ENCODE measurements at places on chromosomes 11 and 22.

- DNase-seq, result no peak
These were observed 4.7 kb upstream of the CASP5 start for GRCh38 chr11:105027678-105028077.

DNA sequence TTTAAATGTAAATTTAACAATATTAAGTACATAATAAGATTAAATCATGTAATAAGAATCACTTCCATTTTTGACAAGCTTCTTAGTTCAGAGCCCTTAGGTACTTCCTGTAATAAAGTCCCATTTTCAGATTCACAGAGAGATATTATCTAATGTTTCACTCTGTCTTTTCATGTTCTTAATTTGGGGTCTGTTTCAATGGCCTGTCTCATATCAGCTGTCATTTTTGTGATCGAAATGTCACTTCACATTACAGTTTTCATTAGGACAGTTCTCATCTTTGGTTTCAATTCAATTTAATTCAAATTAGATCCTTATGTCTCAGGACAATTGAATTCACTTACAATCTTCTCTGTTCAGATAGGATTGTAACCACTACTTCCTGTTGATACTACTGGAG, 22.6 kb upstream of the OLFML1 start:
- DNase-seq, result no peak

DNA sequence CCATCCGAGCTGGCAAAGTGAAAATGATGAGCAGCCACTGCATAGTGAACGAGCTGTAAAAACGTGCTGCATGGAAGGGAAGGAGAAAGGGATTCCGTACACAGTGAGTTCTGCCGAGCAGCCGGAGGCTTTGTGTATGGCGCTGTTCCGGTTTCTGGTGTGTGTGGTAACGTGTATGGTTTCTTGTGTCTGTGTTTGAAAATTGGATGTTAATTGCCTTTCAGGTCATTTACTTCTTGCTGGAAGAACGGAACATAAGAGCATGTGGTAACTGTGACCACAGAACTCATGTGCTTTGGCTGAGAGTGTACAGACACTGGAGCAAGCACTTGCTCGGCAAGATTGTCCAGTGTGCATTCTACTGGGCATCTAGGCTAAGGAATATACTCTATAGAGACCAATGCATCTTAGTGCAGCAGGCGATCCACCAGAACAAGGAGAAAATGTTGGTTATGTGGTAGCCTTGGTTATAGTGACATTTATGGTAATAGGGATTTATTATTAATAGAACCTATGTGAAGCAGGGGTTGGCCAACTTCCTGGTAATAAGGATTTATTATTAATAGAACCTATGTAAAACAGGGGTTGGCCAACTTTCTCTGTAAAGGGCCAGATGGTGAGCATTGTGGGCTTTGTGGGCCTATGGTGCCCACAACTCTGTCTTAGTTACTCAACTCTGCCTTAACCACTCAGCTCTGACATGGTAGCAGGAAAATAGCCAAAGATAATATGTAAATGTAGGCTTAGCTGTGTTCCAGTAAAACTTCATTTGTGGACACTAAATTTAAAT, 49.2 kb downstream of the GRAMD1B start:
- DNase-seq, result no peak

DNA sequence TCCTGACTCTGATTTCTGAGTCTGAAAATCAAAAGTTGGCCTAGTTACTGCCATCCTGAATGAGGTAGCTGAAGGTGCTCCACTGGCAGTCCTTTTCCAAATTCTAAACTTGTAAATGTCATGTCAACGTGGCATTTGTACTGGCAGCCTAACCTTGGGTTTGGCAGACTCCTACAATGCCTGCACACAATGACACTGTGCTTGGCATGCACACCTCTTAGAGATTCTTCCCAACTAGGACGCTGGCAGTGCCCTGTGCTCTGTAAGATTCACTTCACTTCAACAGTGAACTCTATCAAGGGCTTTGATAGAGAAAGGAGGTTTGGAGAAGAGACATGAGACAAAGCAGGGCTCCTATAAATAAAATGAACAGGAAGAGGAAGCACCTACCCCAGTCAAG, 21.9 kb upstream of the PPP2R1B start:
- no peak for DNase-seq

DNA sequence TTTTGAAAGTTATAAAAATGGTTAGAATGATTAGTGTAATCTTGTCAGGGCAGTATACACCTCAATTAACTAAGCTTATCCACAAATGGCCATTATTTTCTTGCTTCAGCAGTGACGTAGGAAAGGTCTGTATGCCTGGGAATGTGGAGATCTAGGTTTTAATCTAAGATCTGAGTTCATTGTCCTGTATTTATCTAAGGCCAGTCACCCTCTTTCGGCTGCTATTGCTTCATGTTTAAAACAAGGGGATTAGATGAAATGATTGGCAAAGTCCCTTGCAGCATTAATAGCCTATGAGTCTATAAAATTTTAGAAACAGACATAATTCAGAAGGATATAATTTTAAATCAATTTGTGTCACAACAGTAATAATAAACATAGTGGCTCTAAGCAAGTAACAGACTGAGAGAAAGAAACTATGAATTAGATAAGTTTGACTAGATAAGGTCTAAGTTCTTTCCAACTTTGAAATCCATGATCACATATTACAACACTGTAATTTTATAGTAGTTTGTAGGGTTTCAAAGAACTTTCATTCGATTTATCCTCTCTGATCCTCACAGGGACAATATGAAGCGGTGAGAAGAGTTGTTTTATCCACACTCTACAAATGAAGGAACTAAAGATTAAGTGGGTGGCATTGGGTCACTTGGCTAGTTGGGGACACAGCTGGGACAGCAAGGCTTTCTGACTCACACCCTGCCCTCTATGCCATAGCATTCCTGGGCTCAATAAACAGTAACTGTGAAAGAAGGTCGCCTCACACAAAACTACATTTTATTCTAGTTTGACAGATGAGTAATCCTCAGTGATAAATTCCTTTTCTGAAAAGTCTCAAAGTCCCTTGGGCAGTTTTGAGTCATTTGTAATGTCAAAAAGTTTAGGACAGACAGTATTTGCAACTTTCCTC, 60.6 kb upstream of the RDX start:
- peak; percentile 65 for DNase-seq

DNA sequence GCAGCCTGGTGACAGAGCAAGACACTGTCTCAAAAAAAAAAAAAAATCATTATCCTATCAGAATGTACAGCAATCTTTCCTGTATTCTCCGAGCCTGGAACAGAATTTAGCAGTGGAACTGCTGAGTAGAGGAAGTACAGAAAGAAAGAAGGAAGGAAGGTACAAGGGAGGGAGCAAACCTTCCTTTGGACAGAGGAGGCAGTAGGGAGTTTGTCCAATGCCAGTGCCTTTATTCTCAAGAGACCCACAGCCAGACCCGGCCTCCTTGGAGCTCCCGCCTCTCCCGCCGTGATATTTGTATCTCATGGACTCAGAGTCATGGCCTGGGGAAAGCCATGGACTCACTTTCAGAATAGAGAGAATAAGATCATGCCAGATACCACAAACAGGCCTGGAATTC, 37.7 kb upstream of the LRRC55 start:
- no peak for DNase-seq

DNA sequence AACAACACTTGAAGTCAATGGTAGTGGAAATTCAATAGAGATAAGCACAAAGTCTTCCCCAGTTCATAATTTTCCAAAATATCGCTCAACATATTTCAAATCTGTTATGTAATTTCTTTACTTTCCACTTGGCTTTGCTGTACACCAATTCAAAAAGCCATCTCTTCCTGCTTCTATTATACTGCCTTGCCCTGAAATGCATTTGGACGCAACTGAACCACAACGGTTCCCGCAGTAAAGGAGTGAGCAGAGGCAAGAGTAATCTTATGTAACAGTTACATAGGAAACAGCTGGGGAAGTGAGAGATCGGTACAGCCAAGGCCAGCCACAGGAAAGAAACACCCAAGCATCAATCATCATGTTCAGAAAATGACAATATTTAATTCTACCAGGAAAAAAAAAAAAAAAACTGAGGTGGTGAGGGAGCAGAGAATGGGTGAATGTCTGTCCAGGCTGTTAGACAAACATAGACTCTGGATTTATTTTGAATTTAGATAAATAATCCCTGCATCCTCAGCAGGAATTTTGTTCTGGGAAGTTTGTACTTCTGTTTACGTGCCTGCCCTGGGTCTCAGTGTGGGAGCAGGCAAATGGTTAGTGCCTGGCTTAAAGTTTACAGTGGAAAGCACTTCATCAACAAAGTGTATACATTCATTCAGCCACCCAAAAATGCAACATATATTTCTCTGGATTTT, 392.2 kb downstream of the ETS1 start:
- DNase-seq, result no peak

DNA sequence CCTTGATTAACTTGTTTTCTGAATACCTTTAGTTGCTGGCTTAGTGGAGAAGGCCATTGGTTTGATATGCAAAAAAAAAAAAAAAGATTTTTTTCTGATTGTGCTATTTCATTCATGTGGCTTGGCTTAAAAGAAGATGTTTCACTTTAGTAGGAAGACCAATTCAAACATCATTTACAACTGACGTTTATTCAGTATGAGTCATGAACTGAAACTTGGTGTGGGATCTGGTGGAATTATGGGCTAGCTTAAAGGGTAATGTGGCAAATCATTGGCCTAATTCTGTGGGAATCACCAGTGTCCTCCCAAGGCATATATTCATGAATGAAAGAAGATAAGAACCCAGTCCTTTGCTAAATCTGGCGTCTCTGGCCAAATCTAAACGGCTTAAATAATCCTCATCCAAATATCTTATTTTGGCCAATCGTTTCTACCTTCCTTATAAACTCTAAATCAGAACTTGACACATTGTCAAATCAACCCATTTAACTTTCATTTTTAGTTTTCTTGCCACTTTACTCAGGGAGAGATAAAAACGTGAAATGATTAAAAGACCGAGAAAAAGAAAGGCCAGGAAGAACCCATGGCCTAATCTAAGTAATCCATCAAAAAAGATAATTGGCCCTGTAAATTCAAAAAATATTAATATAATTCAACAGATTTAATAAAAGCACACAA, 77.0 kb downstream of the DDIAS start:
- peak; percentile 8 for DNase-seq

- no peak for DNase-seq
These were observed 77.9 kb downstream of the CWC15 start for GRCh38 chr11:94895451-94895850.

DNA sequence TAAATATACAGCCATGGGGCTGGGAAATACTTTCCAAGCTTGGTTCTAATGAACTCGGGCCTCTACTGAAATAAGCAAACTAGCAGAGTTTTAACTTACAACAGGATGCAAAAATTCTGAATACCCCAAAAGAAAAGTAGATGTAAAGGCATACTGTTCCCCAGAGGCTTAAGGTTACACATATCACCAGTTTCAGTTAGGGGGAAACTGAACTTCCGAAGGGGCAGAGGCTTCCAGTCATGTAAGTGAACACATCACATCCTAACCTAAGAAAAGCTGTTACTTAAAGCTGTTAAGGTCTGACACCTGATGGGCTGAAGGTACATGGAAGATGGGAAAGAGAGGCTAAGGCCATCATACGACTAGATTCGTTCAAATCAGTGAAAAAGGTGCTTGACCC, 2.3 kb downstream of the GAB2 start:
- no peak for DNase-seq

GRCh38 chr22:35150183-35151107, 84.5 kb downstream of the ISX start:
- peak; percentile 45 for DNase-seq

DNA sequence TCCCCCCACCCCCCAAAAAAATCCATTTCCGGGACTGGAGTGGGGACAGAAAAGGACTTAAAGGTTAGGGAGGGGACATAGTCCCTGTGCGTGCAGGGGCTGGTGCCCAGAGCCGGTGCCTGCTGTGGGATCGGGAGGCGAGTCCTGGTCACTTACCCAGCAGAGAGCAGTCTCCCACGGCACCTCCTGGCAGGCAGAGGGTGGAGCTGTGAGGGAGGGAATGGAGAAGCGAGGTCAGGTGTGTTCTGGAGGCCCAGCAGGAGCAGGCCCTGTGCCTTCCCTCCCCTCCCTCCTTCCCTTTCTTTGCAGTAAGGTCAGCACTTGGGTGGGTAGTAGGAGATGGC, 28.4 kb downstream of the SHANK3 start:
- DNase-seq, result no peak

DNA sequence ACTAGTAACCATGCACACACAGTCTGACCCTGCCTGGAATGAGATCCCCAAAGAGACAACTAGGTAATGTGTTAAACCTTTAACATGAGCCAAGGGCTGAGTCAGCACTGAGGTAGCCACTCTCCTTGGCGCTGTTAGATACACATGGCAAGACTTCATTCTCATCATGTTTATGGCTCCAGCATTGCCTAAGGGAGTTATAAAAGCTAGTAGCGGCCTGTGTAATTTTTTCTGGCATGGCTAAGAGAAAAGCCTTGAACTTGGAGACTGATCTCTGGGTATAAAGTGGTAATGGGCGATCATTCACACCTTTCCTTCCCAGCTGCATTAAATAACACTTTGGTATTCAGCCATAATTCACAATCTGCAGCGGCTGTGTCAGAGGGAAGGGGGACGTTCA, 779.7 kb upstream of the LRRC4C start:
- no peak for DNase-seq

GRCh38 chr11:12386309-12386708, 8.9 kb downstream of the PARVA start:
- no peak for DNase-seq

GRCh38 chr11:84719935-84720577, 907.1 kb downstream of the DLG2 start:
- DNase-seq, result no peak

- DNase-seq, result no peak
These were observed 108.2 kb downstream of the SIK3 start for GRCh38 chr11:116990061-116990473.

DNA sequence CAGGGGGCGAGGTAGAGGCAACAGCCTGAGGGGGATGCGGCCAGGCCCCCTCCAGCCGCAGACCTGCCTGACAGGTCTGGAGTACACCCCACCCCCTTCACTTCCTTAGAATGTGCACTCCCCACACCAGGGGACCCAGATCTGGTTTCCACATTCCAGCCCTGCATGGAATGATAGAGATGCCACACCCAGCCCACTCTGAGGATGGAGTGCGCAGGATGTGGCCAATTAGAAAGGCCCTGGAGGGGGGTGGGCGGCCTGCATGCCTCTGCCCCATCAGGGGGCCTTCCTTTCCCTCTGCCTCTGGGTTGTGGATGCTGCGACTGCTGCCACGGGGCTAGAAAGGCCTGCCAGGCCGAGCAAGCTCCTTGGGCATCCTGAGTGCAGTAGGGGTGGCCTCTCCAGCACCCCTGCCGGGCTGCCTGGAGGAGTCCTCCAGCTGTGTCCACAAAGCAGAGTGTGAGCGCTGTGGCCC, 28.2 kb upstream of the MGAT3 start:
- no peak for DNase-seq

DNA sequence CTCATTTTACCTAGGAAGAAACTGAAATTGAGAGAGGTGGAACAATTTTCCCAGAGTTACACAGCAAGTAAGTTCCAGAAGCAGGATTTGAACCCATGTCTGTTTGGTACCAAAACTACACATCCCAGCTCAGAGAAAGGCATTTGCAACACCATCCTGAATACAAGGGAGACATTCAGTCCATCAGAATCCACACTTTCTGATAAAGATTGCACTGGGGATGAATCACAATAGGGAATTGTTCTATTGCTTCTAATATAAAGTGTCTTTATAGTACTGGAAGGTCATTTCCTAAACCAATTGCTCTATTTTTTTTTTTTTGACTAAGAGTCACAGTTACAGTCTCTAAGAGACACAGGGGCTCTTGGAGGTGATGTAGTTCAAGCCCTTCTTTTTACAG, 208.1 kb upstream of the CADM1 start:
- no peak for DNase-seq

All from LoVo (cell line).